ENCODE measurements at places on chromosomes 7 and 10.
A peak's percentile ranks its signal among the peaks of the same experiment; 100 is the strongest.

DNA sequence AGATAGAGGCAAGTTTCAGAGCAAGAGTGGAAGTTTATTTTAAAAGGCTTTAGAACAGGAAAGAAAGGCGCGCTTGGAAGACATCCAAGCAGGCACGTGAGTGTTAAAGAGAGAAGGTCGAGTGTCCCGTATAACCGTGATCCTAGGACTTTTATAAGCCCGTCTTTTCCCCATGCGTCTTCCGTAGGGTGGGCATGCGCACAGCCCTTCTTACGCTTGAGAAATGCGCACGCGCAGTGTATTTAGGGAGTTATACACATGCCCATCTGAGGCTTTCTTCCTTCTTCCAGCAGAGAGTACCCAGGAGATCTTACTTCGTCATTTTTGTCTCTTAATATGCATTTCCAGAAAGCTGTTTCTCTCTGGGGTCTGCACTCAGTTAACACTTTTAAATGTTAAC lies 52.4 kb downstream of the CALD1 start:
- no peak for DNase-seq

- DNase-seq: peak; percentile 2
Measured at GRCh38 chr10:121681997-121682687, 83.9 kb upstream of the FGFR2 start.

GRCh38 chr10:89245802-89246201 lies 5.8 kb downstream of the LIPA start:
- no peak for DNase-seq

GRCh38 chr10:1290071-1290471 lies 233.9 kb downstream of the WDR37 start:
- DNase-seq: no peak

GRCh38 chr10:68103901-68104300 lies 5.4 kb upstream of the MYPN start:
- DNase-seq: no peak

- DNase-seq: peak; percentile 41
Measured at GRCh38 chr7:118079369-118079768, 104.6 kb upstream of the LSM8 start.

DNA sequence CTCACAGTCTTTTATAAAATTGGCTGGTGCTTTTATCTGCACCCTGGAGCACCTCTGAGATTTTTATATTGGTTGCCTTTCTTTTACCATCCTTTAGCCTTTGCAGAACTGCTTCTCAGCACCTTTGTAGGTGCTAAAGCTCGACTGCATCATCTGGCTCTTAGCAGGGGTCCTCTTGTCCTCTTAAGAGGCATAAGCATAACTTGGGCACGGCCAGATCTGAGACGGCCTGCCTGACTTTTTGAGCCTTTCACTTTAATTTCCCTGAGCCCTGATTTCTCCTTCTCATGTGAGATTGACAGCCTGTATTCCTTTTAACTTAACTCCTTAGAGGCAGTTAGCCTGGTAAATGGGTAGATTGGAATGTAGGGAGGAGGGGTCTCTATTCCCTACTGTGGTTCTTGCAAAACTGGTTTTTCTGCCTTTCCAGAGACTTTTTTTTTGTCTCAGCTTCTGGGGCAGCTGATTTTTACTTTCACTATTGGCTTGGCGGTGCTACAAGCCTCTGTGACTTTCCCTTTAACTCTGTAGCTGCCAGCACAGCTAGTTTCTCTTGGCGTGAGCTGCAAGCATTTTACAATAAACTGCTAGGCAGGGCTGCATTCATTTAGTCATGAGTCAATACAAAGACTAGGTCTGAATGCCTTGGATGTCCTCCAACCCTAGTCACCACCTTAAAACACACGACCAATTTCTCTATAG lies 24.0 kb downstream of the ZPBP start:
- peak; percentile 67 for DNase-seq

GRCh38 chr7:122764902-122765301 lies 62.2 kb upstream of the RNF148 start:
- DNase-seq: no peak

DNA sequence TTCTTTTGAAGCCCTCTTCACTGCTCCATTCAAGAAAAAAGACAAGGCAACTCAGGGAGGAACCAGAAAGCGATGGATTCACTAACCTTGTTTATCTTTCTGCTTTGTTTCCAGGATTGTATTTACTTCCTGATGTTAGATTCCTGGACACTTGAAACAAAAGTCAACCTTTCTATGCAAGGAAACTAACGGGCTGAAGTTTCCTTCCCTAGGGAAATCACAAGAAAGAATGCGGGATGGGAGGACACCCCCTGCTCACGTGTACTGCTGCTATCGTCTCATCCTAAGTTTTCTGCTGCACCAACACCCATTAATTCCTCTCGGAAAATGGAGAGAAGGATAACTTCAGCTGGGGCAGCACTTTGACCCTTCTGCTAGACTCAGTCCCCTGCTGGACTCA lies 50.3 kb downstream of the ELMO1 start:
- DNase-seq: no peak

DNA sequence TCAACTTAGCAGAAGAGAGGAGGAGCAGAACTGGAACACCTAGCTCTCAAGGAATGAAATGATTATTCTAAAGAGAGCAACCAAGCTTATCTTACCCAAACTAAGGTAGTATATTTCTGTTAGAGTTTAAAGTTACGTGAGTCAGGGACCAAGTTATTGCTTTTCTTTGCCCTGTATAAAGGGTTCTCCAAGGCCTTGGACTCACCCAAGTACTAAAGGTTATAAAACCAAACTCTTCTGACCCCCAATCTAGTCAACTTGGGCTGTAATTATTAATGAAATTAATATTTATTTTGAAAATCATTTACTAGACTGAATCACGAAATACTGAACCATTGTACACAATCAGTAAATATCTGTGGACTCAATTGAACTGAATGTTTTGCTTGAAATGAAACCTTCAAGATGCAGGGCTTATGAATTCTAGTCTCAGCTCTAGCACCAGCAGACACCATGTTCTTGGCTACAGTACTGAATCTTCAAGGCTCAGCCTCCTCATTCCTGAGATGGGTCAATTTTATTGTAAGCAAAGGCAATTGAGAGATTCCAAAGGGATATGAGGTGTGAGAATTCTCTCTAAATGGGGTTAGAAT lies 1.8 kb upstream of the CYP2C19 start:
- DNase-seq: no peak

DNA sequence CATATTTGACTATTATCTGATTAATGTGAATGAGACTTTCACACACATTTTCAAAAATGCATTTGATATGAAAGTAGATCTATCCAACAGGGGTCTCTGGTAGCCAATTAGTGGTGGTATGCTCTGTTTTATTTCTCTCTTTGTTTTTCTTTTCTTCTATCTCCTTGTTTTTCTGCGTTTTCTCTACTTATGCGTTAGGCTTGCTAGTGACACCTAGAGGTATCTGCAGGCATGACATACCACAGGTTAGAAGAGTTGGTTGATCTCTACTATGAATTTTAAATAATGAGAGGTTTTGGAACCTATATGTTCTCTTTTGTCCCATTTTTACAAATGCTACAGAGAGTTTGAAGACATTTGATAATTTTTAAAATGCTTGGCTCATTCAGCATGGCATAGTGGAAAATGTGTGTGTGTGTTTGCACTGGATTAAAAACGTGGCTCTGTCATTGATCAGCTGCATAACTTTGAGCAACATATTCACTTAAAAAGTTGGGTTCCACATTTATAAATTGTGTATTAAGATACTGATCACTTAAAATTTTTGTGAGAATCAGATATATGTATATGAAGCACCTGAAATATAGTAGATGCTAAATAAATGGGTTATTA lies 28.1 kb upstream of the PLXDC2 start:
- DNase-seq: peak; percentile 75

- DNase-seq: no peak
Measured at GRCh38 chr10:34046506-34047034, 712.1 kb upstream of the NRP1 start.

DNA sequence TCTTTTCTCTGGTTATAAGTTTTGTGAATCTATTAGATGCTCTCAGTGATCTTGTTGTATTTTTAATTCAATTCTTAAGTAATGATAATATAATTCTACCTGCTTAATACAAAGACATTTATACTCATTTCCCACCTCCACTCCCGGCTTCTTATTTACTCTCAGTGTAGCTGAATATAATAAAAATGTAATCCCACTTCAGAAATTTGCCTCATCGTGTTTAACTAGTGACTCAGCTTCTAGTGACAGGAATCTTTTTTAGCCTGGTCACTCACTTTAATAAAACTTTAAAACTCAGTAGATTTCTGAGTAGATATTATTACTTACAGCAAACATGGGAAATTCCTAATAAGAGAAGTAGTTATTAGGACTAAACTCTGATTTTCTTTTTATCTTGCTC lies 1506.2 kb upstream of the LRRTM3 start:
- no peak for DNase-seq

DNA sequence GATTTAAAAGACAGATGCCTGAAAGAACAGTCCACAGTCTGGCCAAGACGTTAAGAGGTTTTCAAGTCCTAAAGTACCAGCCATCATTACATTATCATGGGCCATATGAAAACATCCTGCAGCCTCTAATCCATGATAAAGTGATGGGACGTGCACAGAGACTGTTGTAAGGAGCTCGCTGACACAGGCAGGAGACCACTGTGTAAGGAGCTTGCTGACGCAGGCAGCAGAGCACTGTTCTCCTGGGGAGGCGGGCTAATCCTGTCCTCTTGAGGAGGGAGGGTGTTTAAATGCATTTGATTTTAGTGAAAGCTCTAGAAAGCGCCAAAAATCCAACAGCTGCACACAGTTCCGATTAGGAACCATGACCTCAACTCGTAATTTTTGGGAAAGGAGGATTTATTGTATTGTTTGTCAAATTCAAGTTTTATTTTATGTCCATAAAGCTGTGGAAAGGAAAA lies 16.9 kb downstream of the SVIL start:
- no peak for DNase-seq

DNA sequence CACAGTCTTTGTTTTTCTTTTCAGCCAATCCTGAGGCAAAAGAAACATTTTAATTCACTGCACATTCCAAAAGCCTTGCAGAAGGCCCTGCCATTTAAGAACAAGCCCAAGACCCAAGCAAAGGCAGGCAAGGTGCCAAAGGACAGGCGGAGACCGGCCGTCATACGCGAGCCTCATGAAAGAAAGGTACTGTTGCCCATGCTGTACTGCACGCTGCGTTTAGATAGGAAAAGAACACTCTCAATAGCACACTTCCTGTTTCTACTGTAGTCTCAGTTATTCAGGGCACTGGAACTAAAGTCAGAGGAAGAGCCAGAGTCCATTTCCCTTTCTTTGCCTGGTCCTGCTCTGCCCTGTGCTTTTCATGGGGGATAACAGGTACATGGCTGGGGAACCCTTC lies 47.6 kb downstream of the BMS1 start:
- no peak for DNase-seq

GRCh38 chr7:3430588-3430987 lies 129.5 kb downstream of the SDK1 start:
- no peak for DNase-seq

- no peak for DNase-seq
Measured at GRCh38 chr7:742791-743190, 15.7 kb upstream of the PRKAR1B start.

Data from astrocyte of the spinal cord (primary cell).